ENCODE measurements at places on chromosomes 7 and 10.

DNA sequence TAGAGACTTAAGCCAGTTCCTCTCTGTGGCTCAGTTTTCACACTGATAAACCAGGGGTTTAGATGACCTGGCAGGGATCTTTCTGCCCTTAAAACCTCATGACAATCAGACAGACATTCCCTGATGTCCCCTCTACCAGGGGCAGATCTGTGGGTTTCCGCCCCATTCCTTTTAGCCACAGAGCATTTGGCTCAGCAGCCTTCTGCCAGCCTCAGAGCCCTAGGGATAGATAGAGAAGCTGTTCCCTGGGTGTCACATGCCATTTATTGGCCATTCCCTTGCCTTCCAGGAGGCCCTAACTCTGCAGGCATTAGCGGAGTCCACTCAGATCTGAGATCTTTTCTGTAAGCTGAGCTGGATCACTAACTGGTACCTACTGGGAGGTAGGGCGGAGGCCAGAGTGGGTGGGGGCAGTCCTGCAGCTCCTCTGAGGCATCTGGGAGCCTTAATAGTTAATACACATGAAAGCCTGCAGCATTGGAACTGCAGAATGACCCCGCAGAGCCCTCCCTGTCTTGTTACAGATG is 101.5 kb downstream of the ZMIZ1 start:
- DNase-seq = no peak

- DNase-seq = no peak
Observed at GRCh38 chr10:11610826-11611247, 613 bp downstream of the USP6NL start.

DNA sequence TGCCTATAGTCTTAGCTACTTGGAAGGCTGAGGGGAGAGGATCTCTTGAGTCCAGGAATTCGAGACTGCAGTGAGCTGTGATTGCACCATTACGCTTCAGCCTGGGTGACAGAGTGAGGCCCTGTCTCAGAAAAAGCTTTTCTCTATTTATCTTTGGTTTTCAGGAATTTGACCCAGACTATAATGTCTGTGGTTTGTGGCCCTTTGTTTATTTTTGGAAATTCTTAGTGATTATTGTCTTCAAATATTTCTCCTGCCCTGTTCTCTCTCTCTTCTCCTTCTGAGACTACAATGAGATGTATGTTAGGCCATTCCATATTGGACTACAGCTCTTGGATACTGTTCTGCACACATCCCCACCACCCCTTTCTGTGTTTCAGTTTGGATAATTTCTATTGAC is 4.7 kb downstream of the MUC12 start:
- no peak for DNase-seq

- DNase-seq = no peak
Observed at GRCh38 chr10:33509231-33509831, 174.9 kb upstream of the NRP1 start.

- DNase-seq = no peak
Observed at GRCh38 chr7:16648551-16648950, 2.6 kb downstream of the BZW2 start.

GRCh38 chr10:29174389-29174788 is 114.5 kb upstream of the LYZL1 start:
- DNase-seq = no peak

DNA sequence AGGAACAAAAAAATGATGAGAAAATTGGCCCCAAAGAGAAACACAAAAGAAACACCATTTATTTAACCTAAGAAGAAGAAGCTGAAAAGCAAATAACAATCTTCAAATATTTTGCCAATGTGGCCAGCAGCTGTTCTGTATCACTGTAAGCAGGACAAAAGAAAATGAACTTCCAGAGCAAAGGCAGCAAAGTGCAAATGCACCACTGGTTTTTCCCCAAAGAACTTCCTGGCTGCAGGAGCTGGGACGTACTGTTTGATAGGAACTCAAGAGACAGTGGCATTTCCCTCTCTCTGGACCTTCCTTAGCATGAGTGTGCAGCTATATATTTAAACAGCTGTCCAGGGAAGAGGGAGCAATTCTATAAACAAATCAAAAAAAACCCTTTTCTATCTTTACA is 60.4 kb downstream of the RNLS start:
- DNase-seq = no peak

- no peak for DNase-seq
Observed at GRCh38 chr10:132698761-132699391, 87.1 kb downstream of the NKX6-2 start.

GRCh38 chr7:28722684-28723083 is 235.4 kb downstream of the TRIL start:
- DNase-seq = no peak

GRCh38 chr7:2082139-2082998 is 150.4 kb downstream of the MAD1L1 start:
- DNase-seq = peak; percentile 56

GRCh38 chr7:104862719-104863118 is 151.3 kb upstream of the KMT2E start:
- DNase-seq = peak; percentile 15

Measured in NCI-H1092 (cell line).